ENCODE measurements at places on chromosomes 4 and X.

- peak; percentile 23 for DNase-seq
Observed at GRCh38 chrX:150236327-150236726, 126.8 kb upstream of the MAMLD1 start.

DNA sequence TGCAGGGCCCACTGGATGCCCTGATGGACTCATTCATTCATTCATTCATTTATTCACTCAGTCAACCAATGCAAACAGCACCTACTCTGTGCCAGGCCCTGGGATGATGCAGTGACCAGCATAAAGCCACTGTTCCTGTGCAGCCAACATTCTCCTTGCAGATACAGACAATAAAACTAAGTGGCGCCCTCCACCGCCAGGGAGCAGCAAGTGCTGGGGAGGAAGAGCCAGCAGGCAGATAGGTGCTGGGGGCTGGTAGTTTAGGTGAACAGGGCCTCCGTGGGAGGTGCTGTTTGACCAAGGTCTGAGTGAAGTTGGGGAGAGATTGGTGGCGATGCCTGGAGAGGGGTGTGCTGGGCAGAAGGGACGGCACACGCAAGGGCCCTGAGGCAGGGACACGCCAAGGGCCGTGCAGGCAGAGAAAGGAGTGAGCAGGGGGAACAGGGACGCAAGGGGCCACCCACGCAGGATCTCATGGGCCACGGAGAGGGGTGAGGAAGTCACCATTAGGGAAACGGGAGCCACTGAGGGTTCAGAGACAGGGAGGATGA, 65.5 kb downstream of the WFS1 start:
- no peak for DNase-seq

DNA sequence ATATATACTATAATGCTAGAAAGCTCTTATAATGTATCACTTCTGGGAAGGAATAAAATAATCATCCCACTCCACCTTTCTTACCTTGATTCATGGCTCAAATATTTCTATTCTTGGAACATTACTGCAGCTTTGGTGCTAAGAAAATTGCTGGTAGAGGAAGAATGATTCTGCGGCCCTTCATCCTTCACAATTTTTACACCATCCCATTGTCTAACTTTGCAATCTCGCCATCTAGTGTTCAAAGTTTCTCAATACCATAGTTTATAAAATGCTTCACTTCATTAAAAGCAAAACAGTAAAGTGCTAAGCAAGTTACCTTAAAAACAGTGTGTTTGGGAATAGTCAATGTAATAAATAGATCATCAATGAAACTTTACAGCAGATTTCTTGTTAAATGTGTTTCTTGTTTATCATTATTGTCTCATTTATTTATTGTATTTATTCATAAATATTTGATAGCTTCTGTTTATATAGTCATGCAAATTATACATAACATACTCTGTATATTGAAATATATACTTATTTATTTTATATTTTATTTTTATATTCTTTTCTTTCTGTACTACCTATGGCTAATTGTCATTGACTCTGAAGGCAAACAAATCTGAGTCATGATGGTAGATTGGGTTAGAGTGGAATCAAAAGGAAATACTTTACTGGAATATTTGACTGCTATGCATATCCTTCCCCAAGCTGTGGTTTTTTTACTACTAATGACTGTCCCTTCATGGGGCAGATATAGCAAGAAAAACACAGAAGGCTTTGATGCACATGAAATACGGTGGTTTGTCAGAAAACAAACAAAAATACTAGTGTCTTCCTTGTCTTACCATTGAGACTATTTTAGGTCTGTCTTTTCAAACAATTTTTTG, 390.7 kb downstream of the MAPK10 start:
- DNase-seq = peak; percentile 67

- no peak for DNase-seq
Observed at GRCh38 chr4:60589425-60589824, 610.7 kb upstream of the ADGRL3 start.

DNA sequence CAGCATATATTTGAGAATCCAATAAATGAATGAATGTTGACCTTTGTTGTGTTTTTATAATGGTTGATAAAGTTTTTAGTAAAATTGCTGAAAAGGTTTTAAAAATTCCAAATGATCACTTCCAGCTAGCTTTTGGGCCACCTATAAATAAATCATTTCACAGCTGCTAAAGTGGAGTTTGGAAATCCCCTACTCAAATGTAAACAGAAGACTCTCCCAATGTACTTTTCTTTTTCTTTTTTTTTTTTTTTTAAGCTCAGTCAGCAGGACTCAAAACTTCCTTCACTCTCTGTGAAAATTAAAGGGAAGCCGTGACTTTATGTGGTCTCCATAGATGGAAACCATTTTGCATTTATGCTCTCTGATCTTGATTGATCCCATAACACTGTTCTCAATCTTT, 45.2 kb downstream of the CXCL13 start:
- no peak for DNase-seq

DNA sequence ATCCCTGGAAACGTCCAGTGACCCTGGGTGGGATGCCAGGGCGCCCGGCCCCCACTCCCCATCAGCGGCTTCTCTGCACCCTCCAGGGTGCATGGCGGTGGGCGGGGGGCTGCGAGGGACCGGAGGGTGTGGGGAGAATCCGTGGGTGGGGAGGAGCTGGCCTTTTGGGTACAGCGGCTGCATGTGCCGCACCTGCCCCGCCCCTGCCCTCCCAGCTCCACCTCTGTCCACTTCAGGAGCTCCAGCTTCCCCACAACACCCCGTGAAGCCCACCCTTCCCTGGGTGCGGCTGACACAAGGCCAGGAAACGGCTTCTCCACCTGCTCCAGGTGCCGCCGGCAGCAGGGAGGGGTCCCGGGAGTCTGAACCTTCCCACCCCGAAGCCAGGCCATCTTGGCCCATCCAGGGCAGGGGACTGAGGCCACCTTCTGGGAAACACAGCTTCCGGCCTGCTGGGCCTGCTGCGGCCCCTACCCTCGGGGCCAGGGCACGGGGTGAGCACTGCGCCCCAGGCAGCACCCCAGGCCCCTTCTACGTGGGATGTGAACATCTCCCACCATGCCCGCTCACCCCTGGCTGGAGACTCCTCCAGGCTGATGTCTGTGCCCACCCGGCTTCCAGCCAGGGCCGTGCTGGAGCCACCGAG, 34.6 kb downstream of the CPLX1 start:
- no peak for DNase-seq

DNA sequence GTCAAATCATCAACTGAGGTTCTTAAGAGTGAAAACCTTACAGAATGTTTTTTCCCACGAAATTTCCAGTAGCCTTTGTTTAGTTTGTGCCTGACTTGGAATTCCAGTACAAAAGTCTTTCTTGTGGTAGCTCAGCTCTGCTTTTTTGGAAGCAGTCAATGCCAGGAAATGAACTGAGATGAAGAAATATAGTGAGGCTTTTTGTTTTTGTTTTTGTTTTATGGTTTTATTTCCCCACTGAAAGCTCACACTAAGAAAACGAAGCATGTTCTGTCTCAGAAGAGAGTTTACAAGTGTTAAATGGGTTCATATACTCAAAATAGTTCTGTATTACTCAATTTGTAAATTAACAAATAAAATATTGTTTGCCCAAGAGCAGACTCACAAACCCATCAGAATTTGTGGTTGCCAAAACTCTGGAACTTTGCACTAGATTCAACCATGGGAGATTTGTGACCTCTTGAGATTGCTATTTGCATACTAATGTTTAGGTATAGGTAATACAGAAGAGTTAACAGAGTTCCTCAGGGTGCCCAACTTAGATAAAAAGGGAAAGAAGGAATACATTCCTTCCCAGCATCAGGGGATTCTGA, 1060.8 kb downstream of the FAT4 start:
- peak; percentile 4 for DNase-seq

GRCh38 chrX:1491851-1492349, 39.2 kb upstream of the ASMTL start:
- no peak for DNase-seq

GRCh38 chrX:119784747-119785446, 6.5 kb downstream of the RPL39 start:
- DNase-seq = no peak

GRCh38 chr4:129474698-129475097, 378.7 kb downstream of the C4orf33 start:
- DNase-seq = no peak

DNA sequence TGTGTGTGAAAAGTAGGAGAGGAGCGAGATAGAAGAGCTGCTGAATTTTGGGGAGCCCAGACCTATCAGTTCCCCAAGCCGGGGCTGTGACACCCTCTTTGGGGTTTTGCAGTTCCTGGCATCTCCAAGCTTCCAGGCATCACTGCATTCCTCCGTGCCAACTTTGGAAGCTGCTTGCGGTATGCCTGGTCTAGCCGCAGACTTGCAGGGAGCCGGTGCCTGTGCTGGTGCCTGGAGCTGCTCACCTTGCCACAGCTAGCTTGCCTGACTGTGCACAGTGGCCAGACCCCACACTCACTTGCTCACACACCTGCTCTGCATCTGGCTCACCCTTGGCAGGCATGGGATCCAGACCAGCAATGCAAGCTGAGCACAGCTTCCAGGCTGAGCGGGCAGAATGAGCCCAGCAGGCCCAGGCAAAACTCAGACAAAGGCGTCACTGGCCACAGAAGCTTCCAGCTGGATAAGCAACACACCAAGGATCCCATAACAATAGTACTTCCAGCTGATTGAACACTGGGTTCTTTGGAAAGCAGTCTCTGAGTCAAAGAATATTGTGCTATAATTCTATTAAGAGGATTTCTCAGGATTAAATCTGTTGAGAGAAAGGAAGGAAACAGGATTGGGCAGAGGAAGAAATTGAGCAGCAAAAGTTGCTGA, 390.9 kb downstream of the TEX13C start:
- DNase-seq = no peak

DNA sequence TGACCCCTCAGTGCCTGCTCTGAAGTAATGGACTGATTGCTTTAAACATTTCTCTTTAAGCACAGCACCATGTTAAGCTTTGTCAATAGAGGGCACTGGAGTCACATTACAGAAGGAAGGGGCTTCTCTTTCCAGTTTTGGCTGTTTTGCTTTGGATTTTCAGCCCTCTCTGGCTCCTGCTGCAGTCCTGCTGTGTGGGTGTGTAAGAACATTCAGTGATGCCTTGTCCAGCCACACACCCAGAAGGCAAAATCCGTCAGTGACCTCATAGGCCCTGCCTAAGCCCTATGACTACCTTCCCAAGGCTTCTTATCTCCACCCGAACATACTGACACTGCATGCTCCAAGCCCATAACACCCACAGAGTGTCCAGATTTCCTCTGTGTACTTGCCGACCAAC, 215.3 kb upstream of the CTSO start:
- DNase-seq = peak; percentile 99

- DNase-seq = no peak
Observed at GRCh38 chr4:23894021-23894420, 4.2 kb upstream of the PPARGC1A start.

DNA sequence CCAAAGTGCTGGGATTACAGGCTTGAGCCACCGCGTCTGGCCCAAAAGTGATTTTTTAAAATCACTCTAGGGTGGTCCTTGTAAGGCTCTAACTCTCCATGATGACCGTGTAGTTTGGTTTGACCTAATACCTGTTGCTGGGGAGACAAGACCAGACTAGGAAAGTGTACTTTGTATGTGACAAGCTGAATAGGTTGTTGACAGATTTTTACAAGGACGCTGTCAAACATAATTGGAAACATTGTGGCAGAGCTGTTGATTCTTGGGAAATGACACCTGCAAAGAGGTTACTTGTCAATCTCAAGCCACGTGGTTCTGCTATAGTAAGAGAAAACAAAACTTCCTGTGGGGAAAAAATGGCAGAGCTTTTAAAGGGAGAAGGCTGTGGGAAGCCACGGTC, 802.4 kb upstream of the HS3ST1 start:
- DNase-seq = no peak

DNA sequence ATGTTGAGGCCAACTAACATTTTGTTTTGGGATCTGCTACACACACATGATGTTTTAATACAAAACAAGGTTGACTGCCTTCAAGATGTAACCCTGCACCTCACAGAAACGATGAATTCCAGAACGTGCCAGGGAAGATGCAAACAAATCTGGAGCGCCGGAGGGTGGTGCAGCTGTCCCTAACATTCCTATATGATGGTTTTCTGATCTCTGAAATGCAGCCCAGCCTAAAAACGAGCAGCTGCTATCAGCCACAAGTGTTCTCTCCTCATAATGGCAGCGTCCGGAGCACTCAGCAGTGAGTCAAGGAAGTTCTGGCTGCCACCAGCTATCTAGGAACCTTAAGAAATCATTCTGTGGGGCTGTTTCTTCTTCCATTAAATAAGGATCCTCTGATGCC, 333.4 kb downstream of the NR3C2 start:
- no peak for DNase-seq

DNA sequence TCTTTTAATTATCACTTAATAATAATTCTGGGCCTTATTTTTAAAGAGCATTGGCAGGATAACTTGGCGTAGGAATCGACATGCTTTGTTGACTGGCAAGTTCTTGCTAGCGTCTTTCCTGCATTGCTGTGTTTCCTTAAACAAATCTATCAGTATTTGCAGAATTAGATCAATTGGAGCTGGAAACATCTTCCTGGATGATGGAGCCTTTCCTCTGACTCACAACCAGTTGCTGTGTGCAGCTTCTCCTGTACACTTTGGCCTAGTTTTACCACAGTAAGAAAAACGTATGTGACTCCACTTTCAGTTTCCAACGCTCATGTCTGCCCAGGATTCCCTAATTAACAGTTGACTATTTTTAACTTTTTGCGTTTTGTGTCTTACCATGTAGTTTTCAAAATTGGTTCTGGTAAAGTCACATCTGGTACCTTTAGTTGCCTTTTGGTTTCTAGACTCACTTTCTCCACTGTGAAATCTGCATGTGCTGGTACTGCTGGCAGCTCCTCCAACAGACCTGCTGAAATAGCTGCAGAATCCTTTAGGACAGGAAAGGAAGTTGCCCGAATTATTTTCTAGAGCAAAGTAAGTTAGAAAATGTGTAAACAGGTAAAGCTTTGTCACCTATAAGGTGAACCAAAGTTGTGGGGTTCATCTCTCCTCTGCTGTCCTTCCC, 553.2 kb upstream of the FAT1 start:
- DNase-seq = peak; percentile 10

GRCh38 chrX:31266203-31267076, 194.6 kb upstream of the FTHL17 start:
- DNase-seq = no peak

DNA sequence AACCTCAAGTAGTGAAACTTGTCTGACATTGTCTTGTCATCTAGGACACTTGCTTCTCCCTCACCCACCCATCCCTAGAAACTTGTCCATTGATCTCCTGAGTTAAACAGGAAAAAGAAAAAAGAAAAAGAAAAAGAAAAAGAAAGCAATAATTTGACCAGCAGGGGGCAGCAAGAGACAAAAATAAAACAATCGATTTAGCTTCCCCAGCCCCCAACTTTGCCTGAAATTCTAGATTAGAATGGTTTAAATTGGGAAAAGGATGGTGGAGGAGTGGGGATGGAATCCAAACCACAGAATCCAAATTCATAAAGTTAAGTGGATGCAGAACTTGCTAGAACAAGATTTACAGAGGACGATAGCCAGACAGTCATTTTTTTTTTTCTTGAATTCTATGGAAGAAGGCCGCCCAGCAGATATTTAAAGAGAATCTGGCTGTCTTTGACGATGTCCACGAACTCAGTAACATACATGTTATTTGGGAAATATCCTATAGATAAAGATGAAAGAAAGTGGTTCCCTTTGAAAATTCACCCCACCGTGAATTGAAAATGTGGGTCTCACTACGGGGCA, 282.9 kb downstream of the USP46 start:
- DNase-seq = peak; percentile 13

Data from astrocyte (in vitro differentiated cells and primary cell).